Stimulated activated CD4-positive, alpha-beta T cell treated with anti-CD3 and anti-CD28 coated beads, TNF-alpha, amount 100 ng/mL, for 24 hours (primary cell): ENCODE measurements at places on chromosomes 3 and 15.
A peak's percentile ranks its signal among the peaks of the same experiment; 100 is the strongest.

GRCh38 chr3:172613845-172614244, 90.6 kb upstream of the TNFSF10 start:
- no peak for DNase-seq

DNA sequence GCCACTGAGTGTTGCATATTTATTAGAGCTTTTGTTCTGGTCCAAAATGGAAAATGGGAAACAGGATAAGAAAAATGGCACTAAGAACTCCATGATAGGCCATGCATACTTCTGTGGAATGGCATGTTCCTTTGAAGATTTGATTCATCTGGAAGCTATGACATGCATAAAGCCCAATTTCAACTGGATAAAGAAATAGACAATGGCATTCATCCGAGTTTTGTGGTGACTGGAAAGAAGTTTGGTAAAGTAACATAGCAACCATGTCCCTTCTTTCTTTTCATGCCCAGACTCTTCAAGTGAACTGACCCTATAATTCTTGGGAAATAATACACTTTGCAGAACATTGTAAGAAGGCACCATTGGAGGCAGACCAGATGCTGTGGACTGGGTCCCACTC, 368.4 kb upstream of the IL12A start:
- no peak for DNase-seq

GRCh38 chr3:38480930-38481329, 15.2 kb upstream of the EXOG start:
- no peak for DNase-seq

DNA sequence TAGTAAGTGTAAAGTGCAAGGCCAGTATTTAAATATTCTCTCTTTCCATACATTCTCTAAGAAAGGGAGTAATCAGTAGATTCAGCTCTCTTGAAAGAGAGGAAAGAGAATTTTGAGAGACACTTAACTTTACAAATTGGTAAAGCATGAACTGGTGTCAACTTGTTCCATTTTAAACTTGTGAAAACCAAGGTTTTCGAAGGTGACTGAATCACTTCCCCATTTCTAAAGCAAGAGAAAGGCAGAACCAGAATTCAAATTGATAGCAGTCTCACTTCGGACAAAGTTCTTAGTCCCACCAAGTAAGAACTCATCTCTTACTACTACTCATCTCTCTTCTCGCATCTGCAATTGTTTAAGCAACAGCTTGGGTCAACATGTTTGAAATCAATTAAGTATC, 22.4 kb downstream of the TJP1 start:
- no peak for DNase-seq

GRCh38 chr3:100796556-100796955, 87.3 kb downstream of the TFG start:
- DNase-seq = no peak

DNA sequence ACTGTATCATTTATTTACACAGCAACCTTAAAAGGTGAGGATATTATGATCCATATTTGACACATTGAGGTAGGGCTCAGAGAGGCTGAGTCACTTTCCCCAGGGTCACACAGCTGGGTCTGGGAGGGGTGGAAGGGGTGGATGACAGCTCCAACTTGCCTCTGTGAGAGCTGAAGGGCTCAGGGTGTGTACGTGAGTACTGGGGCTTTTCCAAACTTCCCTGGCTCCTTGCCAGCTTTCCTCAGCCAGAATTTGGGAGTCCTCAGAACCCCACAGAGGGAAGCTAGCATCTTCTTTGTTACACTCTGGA, 58.3 kb upstream of the SLC6A11 start:
- DNase-seq = no peak

GRCh38 chr3:46763178-46763577, 45.5 kb upstream of the PRSS50 start:
- no peak for DNase-seq

GRCh38 chr3:58658508-58658907, 8.1 kb downstream of the FAM3D start:
- no peak for DNase-seq

DNA sequence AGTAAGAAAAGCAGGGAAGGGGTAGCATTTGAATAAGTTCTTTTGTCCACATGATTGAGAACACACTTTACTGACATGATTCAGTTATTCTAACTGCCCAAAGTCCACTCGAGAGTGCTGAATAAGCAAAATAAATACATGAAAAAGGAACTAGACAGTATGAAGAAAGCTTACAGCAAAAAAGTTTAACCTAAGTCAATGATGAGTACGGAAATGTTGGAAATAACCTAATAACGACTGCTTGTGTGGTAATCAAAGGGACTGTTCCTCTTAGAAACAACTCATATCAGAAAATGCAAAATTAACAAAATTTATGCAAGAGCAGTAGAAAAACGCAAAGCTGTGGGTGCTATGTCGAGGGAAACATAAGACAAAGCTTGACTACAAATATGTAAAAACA, 36.6 kb downstream of the DMXL2 start:
- no peak for DNase-seq

DNA sequence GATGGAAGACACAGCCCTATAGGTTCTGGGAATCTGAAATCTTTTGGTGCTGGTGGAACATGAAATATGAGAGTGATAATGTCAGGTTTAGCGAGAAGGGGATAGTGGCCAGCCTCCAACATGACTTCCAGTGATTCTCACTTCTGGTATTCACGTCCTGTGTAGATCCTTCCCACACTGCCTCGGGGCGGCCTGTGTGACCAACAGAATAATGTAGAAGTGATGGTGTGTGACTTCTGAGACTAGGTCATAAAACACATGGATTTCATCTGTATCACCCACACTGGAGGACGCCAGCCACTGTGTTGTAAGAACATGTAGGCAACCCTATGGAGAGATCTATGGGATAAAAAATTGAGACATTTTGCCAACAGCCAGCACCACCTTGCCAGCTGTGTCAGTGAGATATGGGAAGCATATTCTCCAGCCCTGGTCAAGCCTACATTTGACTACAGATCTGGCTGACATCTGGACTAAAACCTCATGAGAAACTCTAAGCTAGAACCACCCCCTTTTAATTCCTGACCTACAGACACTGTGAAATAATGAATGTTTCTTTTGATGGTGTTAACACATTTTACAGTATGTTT, 25.5 kb upstream of the NUDT16 start:
- no peak for DNase-seq

GRCh38 chr15:25250011-25250596, 188.7 kb downstream of the UBE3A start:
- no peak for DNase-seq

- no peak for DNase-seq
Observed at GRCh38 chr3:499001-499761, 302.6 kb downstream of the CHL1 start.

- no peak for DNase-seq
Observed at GRCh38 chr3:149816986-149817385, 4.0 kb downstream of the RNF13 start.

DNA sequence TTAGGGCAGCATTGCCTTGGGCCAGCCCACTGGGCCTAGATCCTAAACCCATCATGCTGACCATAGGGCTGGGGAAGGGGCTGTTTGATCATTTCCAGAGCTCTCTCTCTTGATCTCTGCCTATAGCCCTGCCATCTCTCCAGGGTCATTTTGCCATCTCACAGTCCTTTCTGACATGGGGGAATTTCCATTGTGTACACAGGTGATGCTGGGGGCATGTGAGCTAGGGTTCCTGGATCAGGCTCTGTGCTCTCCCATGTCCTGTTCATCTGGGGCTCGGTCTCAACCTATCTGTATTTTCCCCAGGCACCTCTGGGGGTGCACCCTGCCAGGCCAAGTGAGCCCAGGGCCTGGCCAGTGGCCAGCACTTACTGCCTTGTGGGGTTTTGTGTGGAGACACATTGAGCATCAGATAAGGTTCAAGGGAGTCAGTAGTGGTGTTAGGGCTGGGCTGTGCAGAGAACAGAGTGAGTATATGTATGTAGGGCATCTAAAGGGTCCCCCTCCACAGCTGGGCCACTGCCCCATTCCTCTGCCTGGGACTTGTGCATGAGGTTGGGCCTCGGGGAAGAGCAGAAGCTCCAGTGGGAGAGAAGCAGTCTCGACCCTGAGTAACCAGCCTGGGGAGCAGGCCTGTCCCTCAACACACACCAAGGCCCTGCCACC, 25.7 kb upstream of the APEH start:
- no peak for DNase-seq

DNA sequence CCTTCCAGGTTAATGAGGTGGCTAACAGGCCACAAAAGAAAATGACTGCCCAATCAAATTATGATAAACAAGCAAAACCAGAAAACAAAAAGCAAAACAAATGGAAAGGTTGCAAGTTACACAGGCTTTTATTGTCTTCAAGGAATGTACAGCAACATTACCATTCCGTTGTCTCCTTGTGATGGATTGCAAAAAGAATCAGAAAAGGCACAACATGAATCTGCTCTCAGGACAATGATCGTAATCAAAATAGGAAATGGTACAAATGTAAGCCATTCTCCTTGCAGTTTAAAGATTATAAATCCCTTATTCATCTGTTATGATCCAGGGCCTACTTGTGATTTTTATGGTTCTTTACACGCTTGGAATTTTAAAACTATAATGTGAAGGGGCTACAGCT, 125.8 kb downstream of the ECT2 start:
- DNase-seq = no peak

- DNase-seq = no peak
Observed at GRCh38 chr3:80079886-80080285, 312.1 kb upstream of the ROBO1 start.

GRCh38 chr15:63858881-63859280, 25.1 kb upstream of the HERC1 start:
- DNase-seq = no peak

GRCh38 chr3:72231439-72232196, 446.7 kb upstream of the PROK2 start:
- DNase-seq = no peak

DNA sequence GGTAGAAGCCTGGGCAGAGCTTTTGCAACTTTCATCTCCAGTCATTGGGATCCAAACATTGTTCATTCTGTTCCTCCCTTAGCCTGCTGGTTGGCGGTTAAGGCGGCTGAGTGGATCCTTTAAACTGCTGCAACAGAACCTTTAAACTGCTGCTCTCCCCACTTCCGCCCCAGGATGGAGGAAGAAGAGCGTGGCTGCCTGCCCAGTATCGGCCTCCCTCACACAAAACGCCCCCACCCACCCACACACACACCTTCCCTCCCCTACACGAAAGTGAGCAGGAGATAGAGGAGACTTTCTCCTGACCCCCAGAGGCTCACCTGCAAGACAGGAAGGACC, 460 bp upstream of the ZMAT3 start:
- peak; percentile 5 for DNase-seq

GRCh38 chr15:74907163-74907870, 666 bp upstream of the FAM219B start:
- no peak for DNase-seq

- no peak for DNase-seq
Observed at GRCh38 chr3:61464518-61465140, 96.7 kb upstream of the PTPRG start.

DNA sequence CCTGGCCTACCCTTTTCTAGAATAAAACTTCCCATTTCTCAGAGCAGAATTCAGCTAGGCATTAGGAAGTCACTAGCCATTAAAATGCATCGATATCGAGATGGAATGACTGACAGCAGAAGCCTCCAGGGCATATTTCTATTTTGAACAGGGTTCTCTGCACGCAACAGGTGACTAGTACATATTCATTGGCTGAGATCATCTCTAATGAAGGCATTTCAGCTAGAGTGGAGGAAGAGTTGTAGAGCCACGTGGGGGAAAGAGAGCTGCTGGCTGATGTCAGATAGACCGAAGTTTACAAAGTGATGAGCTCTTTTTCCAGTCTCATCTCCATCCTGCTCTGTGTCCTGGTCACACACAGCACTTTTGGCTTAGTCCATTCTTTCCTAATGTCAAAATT, 7.5 kb downstream of the TMEM40 start:
- DNase-seq = no peak

DNA sequence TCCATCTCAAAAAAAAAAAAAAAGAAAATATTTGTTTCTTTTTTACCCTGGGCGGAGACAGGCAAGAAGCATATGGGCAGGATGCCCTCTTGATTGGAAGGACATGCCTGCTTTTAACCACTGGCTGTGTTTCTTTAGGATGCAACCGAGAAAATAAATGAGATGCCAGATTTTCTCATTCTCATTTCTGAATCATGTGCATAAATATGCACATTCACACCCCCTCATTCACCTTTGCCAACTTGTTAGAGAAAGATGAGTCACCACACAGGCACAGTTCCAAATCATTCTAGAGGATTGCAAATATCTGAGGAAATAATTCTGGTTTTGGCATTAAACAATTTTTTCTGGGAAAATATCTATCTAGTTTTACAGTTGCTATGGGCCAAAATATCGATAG, 3.3 kb downstream of the LIPH start:
- no peak for DNase-seq

DNA sequence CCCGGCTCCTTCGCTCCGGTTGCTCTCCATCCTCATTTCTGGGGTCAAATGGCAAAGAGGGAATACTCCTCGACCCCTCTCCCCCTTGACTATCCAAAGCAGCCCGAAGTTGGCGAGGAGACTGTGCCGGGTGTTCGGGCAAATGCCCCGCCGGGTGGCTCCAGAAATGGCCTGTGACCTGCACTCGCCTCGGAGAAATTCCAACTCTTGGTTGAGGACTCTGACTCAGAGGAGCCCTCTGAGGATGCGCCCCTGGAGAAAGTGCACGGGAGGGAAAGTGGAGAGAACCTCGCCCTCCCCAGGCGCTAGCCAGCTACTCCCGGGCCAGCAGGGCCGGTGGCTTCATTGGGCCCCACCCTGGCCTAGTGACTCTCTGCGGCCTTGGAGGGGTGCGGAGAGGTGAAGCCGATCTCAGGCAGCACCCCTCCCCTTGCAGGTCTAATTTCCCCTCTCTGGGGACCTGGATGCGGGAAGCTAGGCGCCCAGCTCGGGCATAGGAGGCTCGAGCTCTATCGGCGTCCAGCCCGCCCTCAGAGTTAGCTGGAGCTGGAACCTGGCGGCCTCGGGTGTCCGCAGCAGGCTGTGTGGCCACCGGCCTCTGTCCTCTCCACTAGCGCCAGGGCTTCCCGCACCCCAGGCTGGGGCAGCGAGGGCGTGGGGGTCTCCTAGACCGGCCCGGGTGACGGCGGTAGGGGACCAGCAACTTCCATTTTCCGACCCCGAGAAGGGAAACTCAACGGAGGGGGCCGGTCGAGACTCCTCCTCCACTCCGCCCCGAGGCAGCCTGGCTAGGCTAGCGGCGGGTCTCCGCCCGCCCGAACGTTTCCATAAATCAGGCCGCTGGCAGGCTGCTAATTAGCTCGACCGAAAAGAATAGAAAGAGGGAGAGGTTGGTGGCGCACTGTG, 29.4 kb downstream of the NR2F2 start:
- DNase-seq = no peak

GRCh38 chr15:60077581-60078359, 73.7 kb downstream of the FOXB1 start:
- no peak for DNase-seq
